ENCODE measurements at places on chromosomes 3 and 15.

DNA sequence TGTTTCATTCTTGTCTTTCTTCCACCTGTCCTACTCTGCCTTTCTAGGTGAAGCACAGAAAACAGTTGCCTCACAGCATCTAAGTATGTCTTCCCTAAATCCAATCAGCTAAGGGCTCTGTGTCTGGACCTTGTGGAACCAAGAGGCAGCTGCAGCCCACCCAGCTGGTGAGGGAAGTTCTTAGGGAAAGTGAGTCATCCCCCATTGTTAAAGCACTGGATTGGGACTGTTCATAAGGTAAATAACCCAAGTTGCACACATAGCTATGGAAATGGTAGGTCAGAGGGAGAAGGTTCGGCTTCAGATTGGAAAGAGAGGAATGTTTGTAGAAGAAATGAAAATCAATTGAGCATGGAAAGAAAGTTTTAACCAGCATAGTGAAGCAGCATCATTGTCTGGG lies 18.0 kb upstream of the ARNT2 start:
- DNase-seq: no peak

DNA sequence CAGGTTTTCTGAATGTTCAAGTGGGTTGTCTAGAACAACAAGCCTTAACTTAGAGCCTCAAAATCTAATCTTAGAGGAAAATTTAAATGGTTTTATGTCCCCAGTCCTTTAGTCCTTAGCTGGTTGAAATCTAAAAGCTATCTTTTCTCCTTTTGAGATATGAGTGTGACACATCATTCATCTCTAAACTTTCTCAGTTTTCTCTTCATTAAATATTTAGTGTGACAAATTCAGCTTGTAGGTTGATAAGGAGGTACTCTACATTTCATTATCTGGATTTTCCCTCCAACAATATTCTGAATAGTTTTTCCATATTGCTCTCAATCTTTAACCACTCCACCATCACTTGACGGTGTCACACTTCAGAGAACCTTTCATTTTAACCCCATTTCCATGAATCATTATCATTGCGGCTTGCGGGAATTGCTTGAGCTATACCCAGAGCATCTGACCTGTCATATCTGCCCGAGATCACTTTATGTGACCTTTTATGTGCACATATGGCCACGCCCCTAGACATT lies 16.1 kb upstream of the ATP8B4 start:
- peak; percentile 75 for DNase-seq

GRCh38 chr3:122003112-122003511 lies 18.9 kb downstream of the ILDR1 start:
- no peak for DNase-seq

GRCh38 chr15:42056934-42057798 lies 36.3 kb upstream of the PLA2G4E start:
- peak; percentile 81 for DNase-seq

GRCh38 chr3:188949996-188950395 lies 221.8 kb upstream of the TPRG1 start:
- no peak for DNase-seq

DNA sequence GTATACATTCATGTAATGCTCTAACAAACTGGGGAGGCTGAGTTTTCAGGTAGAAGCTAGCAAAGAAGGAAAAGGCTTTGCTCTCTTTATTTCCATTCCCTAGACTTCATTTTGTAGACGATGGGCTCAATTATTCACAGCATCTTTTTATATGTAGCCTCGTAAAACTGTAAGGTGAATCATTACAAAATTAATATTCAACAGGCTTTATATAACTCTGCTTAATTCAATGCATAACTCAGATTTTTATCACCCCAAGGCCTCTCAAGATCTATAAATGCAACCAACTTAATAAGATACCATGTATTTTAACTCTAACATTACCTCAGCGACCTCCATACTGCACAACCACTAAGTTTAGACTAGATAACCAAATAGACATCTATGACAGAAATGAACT lies 63.0 kb upstream of the FRMD4B start:
- no peak for DNase-seq

DNA sequence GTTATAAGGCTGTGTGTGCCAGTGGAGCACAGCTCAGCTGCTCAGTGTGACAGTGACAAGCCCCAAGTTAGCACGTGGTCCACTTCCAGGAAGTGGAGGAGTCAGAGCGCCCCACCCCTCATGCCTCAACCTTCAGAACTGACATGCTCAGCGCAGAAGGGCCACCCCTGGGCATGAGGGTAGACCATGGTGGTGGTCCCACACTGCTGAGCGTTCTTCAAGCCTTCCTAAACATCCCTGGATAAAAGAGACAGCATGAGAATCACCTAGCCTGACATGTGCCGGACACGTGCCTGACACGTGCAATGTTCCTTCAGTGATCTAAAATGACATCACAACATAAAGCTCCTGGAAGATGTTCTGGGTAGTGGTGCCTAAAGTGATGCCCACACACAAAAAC lies 16.8 kb downstream of the ATP10A start:
- peak; percentile 78 for DNase-seq

DNA sequence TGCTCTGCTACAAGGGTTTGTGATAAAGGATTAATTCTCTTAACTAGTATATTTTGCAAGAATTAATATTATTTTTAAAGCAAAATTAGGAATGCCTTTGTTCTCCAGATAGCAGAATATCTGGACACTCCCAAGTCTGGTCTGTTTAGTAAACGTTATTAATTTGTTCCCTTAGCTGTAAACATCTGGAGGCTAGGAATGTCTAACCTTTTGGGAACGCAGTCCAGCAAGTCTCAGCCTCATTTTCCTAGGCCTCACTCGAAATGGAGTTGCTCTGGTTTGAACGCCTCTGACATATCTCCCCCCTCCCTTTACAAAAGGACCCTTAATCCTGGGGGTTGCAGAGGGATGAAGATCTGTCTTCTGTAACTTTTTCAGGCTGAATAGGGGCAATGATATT lies 59.3 kb upstream of the WNT7A start:
- DNase-seq: no peak

DNA sequence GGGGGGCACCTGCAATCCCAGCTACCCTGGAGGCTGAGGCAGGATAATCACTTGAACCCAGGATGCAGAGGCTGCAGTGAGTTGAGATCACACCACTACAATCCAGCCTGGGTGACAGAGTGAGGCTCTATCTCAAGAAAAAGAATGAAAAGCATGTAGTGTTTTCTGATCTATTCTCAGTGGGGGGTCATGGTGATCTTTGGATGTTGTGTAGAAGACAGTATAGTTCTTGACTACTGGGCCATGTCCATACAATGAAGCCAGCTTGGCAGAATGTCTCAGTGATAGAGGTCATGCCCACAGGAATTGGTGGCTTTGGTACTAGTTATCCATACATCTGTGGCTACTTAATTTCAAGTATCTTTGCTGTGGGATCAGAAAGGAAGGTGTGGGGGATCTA lies 26.8 kb upstream of the NANOGP8 start:
- DNase-seq: no peak

DNA sequence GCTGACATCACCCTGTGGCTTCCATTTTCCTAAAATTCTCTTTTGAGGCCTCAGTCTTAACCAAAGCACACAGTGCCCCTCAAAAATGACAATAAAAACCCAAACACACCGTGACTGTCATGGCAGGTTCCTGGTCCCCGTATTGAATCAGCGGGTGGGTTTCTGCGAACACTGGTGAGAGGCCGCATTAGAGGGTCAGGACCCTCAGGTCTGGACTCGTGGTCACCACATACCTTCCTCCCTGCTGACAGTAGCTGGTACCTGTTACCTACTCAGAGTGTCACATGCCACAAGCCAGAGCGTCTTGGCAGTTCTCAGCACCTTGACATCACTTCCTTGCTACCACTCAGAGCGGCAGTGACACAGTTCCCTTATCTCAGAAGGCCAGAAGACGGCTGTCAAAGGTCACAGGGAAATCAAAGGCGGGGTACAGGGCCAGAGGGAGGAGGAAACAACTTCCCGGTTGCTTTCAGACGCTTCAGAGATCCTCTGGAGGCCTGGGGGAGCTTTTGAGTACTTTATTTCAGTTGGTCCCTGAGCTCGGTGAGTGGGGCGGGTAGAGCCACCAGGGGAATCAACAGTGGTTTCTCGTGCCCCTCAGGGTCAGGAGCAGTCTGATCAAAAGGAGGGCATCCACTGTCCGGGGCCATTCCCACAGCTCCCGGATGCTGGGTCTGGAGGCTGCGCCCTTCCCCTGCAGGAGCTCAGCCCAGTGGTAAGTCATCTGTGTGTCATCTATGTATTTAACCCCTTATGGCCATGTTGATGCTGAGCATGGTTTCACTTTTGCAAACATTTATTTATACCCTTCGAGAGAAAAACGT lies at the start of the genes CCR5AS and CCRL2:
Gene CCR5AS, minus strand, starts transcription at position 279 of the 824 bp plus-strand sequence.
Gene CCRL2, plus strand, starts transcription at position 472 of the 824 bp plus-strand sequence. CDS start 821 bp downstream, outside the sequence.
- DNase-seq: peak; percentile 55

DNA sequence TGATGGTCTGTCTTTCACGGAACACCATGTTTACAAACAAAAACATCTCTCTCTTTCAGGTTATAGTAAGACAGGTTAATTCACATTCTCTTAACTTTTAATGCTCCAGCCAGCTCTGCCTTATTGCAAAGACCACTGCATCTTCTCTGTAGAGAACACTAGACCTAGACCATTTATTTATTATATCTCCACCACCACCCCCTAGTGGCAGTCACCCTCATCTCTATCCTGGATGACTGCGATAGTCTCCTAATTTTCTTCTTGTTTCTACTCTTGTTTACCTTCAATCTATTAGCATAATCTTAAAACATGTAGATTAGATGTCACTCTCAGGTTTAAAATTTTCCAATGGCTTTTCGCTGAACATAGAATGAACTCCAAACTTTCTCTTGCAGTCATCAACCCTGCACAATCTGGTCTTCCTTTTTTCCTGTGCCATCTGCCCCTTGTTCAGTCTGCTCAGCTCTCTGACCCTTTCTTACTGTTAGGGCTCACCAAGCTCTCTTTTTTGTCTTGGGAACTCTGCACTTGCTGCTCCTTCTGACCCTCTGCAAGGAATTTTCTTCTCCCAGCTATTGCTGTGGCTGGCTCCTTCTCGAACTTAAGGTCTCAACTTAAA lies 155.6 kb downstream of the SQOR start:
- DNase-seq: peak; percentile 18

GRCh38 chr3:123039178-123039577 lies 11.6 kb upstream of the SEMA5B start:
- DNase-seq: no peak

GRCh38 chr3:196412704-196413103 lies 19.5 kb downstream of the UBXN7 start:
- no peak for DNase-seq

GRCh38 chr3:170751083-170751898 lies 118.7 kb downstream of the RPL22L1 start:
- DNase-seq: no peak

DNA sequence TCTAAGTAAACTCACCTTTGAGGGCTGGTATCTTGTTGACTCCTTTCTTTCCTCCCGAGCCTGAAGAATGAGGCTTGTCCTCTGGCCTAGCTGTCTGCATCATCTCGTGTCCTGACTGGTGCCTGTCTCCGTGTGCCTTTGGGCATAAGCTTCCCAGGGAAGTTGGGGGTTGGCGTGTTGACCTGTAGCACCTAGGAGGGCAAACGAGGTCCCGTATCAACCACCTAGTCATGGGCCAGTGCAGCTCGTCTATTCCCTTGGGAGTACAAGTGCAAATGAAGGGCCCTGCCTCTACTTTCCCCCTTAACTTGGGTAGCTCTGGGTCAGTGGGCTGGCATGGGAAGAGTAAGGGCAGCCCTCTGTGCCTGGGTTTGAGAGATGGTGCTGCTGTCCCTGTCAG lies 8.7 kb downstream of the TEX264 start:
- no peak for DNase-seq

GRCh38 chr3:15204005-15204404 lies 2.0 kb upstream of the CAPN7 start:
- DNase-seq: no peak

- no peak for DNase-seq
These were observed 47.6 kb upstream of the ATP1B3 start for GRCh38 chr3:141828890-141829289.

GRCh38 chr3:197545571-197545970 lies 10.2 kb downstream of the BDH1 start:
- DNase-seq: no peak

- no peak for DNase-seq
These were observed 352.0 kb upstream of the THBS1 start for GRCh38 chr15:39228889-39229288.

DNA sequence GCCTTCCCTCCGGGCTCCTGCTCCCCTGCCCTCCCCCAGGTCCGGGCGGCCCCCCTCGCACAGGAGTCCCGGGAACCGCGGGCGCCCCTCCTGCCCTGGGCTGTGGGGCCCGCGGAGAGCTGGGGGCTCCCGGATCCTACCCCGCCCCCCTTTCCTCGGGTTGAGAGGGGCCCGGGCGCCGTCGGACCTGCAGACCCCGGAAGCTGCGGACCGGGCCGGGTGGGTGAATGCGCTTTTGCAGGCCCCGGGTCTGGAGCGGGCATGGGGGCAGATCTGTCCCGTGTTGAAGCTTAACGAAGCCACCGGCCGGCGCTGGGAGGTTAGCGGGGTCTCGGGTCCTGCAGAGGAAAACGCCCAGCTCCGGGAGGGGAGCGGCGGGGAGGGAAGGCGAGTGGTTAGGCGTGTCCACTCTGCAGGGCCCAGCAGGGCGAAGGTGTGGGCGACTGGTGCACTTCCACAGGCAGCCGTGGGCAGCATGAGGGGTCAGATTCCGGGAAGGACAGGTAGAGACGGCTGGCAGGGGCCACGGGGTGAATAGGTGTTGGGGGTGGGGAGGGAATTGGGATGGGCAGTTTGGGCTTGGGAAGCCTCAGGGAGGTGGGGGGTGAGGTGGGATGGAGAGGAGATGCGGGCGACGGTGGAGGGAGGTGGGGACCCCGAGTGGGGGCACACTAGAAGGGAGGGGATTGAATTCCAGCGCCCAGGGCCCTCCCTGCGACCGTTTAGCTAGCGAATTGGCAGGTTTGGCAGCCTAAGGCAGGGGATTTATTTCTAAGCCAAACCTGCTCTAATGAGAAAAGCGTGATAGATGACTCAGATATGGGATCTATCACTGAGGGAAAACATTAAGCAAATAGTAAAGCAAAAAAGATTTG lies 635 bp downstream of the CD276 start:
- DNase-seq: no peak

- DNase-seq: no peak
These were observed 26.2 kb downstream of the ANAPC13 start for GRCh38 chr3:134459562-134459961.

DNA sequence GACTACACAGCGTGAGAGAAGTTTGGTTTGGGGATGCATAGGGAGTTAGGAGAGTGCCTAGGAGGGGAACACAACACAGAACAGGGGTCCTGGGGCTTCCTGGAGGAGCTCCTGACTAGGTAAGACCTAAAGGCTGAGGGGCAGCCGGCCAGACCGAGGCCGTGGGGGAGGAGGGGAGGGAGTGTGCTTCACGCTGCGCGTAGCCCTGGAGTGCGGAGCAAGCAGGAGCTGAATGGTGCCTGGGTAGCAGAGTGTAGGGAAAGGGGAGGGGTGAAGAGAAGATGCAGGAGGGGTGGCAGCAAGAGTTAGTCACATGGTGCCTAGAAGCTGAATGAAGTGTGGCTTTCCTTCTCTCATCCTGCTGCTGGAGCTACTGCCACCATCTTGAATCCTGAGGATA lies 32.4 kb upstream of the HHATL start:
- DNase-seq: no peak

All from activated CD4-positive, alpha-beta memory T cell treated with anti-CD3 and anti-CD28 coated beads for 36 hours (primary cell).